ENCODE measurements at places on chromosomes 5 and 9.

GRCh38 chr5:167709625-167710024, 581.8 kb upstream of the WWC1 start:
- no peak for DNase-seq

- no peak for DNase-seq
These were observed 75.7 kb upstream of the NFIB start for GRCh38 chr9:14389657-14390056.

- no peak for DNase-seq
These were observed 2.9 kb downstream of the SIGMAR1 start for GRCh38 chr9:34634551-34635248.

DNA sequence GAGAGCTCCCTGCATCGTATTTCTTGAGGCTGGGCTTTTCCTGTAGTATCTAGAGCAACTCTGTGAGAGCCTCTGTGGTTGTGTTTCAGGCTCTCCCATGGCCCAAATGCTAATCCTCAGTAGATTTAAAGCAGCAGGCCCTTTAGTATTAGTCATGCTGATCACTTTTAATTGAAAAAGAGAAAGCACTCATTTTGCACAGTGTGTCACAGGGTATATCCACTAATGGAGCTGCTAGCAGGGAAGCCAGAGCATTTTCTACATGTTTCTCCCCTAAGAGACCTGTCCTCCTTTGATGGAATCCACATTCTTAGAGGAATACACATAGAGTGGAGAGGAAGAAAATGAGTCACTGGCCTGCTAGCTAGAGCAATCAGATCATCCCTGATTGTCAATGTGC, 348.5 kb downstream of the TMEM232 start:
- no peak for DNase-seq

GRCh38 chr5:104736073-104736472, 1173.5 kb upstream of the NUDT12 start:
- DNase-seq: no peak

GRCh38 chr9:97136421-97136820, 97.5 kb upstream of the CTSV start:
- no peak for DNase-seq

DNA sequence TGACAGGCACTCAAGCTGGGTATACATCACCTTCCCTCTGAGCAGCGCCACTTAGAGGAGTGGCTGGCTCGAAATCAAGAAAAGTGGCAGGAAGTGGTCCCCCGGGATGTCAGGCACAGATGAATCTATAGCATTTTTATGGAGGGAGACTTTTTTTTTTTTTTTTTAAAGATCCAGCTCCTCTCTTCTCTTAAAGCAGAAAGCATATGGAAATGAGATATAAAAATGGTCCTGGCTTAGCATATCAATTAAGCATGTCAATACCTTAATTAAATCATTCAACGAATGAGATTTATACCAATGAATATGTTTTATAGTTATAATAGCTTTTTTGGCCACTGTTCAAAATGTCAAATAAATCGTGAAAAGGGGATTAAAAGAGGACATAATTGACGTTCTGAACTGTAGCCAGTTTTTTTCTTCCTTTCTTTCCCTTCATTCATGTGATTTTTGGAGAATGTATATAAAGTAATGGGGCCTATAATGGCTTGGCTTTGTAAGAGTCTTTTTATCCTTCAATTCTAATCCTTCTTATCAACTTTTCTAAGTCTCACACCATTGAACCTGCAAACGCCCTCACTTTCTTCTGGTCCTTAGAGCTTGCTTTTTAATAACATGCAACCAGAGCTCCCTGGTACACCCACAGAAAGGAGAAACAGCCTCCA, 319.2 kb upstream of the PANK3 start:
- DNase-seq: no peak

- no peak for DNase-seq
These were observed 4.5 kb upstream of the OTULIN start for GRCh38 chr5:14659821-14660607.

GRCh38 chr9:14092344-14092743, 221.6 kb downstream of the NFIB start:
- DNase-seq: no peak

DNA sequence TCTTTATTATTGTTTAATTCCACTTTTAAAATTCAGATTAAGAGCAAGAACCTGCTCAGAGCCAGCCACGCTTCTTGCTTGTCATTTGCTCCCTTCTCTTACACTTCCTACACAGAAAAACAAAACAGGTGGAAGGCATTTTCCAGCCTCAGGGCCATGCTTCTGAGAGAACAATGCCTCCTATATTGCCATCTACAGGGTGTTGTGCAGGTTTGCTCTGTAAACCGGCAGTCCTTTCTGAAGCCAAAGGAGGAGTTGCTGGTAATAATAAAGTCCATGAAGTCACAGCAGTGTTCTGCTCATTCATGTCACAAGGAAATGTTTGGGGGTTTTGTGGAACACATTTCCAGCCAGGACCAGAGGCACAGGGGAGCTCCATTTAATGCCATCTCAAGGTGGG, 16.1 kb upstream of the PRLR start:
- DNase-seq: no peak

GRCh38 chr9:100505564-100506159, 32.7 kb downstream of the TMEFF1 start:
- DNase-seq: peak; percentile 27

DNA sequence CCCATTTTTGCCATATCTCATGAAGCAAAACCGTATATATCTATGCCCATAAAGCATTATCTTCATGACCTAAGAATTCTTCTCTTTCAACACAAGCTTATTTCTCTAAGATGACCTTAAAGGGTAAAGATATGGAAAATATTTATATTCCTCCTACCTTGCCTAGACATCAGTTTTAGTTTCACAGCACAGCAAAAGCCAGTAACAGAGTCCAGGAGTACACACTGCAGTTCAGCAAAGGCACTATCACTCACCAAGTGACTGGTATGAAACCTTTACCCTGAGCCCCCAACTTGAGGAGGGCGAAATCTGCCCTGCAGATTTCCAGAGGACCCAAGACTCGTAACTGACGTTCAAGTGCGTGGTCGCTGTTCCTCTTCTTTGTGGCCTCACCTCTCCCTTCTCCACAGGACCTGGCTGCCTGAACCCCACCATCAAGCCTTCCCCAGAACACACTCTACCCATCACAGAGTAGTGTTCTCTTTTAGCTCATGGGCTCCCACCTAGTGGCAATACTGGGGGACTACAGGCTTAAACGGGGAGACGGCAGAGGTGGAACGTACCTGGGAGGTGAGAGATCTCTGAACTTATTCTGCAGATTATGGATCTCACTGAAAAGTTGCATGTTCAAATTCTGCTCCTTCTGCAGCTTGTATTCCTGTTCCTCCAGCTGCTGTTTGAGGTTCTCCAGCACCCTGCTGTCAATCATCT, 141.0 kb downstream of the CDK5RAP2 start:
- DNase-seq: no peak

- no peak for DNase-seq
These were observed 1.8 kb downstream of the MARCHF6 start for GRCh38 chr5:10355071-10355889.

DNA sequence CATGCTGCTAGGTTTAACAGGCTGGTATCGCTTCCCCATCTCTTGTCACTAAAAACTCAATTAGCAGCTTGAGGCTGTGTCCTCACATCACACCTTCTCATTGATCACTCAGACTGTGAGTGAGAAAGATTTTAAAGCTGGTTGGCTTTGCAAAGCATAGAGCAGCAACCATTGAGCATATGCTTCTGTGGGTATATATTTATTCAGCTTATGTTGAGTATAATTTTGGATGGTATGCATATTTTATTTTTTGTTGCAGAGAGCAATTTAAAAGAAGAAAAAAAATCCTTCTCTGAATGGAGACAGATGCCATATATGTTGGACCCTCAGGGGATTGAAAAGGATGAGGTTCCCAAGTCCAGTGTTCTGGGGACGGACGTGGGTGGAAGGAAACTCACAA, 162.6 kb downstream of the TRIM32 start:
- DNase-seq: no peak

- no peak for DNase-seq
These were observed 47.7 kb downstream of the PHAX start for GRCh38 chr5:126648471-126648870.

DNA sequence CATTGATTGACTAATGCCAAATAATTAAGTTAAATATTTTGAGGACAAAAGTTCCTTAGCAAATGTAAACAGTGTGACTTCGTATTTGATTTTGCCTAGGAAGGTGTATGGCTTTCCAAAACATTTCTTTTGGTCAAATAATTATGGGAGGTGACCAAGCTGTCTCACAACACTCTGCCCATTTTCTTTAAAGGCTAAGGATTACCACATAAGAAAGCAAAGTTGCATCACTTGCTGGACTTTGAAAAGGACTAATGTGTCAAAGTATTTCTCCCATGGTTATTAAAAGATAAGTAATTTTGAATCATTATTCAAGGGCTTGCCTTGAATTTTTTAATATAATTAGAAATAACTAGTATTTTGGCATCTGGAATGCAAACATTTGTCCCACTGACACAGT, 74.7 kb downstream of the HAPLN1 start:
- DNase-seq: no peak

DNA sequence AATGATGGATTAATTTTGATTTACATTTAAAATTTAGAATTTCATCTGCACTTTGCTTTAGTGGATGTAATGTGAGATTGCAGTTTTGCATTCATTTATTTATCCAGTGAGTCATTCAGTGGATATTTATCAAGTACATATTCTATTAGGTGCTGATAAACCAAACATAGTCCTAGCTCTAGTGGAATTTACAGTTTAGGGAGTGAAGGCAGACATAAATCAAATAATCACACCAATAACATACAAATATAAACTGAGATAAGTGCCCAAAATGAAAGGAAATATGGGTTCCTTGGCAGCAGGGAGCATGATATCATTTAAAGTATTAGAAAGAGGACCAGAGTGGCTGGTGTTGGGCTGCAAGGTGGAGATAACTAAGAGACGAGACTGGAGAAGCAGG, 14.7 kb upstream of the NIPBL start:
- no peak for DNase-seq

GRCh38 chr5:20959347-20959746, 971.3 kb upstream of the CDH18 start:
- no peak for DNase-seq

DNA sequence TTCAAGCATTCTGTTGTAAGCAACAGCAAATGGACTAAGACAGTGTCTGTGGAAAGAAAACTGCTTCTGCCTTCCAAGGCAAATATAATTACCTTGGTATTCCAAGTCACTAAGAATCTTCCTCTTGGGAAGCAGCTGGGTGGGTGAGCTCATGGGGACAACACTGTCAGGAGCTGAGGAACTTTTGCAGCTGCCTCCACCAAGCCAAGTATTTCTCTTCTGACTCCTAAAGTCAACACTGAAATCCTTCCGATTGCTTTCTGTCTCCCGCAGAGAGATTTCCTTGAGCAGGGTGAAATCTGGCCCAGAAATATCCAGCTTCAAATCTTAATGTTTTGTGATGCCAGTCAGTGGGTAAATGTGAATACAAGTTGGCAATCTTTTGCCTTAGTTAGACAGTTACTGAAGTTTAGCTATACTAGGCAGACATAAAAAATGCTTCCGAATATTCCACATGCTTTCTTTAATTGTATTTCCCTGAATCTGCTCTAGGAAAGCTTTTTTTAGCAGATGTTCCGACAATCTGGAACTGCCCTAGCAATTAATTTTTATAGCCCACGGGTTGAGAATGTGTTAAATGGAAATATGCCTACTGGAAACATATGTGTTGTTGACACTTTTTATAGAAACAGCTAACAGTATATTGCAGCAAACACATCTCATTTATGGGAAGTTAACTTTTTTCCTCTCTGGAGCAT, 369.9 kb upstream of the DAB2 start:
- DNase-seq: no peak

DNA sequence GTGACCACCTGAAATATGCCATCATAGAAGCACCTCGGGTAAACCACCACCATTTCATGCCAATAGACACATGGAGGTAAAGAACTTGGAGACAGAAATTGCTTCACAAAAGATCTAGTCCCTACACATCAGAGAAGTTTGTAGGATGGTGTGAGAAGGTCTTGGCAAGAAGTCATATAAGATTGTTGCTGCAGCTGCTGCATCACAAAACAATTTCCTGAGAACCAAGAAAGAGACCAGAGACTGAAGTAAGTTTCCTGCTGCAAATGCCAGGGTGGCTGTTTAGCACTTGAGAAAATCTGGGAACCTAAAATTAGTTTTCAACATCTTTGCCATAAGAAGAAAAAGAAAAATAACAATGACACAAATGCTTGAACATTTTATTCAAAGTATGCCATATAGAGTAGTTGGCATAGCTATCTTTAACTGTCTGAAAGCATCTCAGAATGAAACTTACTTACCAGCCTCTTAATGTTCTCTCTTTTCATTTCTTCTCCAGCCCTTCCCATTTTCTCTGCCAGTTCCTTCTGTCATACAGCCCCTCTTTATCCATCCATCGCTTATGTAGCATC, 114.3 kb downstream of the KCTD16 start:
- DNase-seq: no peak

- DNase-seq: no peak
These were observed 221.1 kb downstream of the FANCC start for GRCh38 chr9:95096381-95096780.

DNA sequence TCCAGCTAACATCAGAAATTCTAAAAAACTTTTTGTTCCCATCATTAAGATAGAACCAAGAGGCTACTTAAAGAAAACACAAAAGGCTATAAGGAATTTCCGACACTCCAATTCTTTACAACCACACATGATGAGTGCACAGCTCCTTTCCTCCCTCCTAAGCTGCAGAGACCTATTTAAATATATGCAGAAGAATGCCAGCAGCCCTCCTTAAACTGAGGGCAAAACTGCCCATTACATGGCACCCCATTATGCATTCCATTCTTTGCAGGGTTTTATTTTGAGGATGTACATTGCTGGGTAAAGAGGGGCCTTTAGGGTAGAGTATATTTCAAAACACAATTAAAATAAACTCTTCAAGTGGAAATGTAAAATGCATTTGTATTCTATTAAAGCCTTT, 502.9 kb downstream of the RASEF start:
- no peak for DNase-seq

- no peak for DNase-seq
These were observed 84.4 kb upstream of the RARS1 start for GRCh38 chr5:168401880-168402279.
